ENCODE measurements at places on chromosomes 12 and 14.

DNA sequence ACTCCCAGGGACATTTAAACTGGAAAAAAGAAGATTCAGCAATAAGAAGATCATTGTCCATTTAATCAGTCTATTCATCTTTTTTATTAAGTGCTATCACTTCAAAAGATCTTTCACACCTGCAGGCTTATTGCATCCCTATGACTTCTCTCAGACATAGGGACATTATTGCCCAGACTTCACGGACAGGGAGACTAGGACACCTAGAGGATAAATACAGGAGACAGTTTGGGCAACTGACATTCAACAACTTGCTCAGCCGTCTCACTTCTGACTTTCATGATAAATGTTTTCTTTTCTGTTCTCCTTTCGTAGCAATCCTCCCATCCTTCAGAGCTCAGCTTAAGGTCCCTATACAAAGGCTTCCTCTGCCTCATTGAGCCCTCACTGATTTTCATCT lies 84.3 kb downstream of the TMEM30B start:
- H3K27me3 ChIP-seq = peaks cover 3% of the 10 kb centered on the region
- no peaks in the 10 kb centered on the region for H3K36me3 ChIP-seq
- no peaks in the 10 kb centered on the region for H3K4me1 ChIP-seq
- no peak overlapping the region for H3K4me3 ChIP-seq
- no peak overlapping the region for H3K27ac ChIP-seq

- no peaks in the 10 kb centered on the region for H3K4me1 ChIP-seq
- no peaks in the 10 kb centered on the region for H3K27me3 ChIP-seq
These were observed 17.8 kb downstream of the OTUB2 start for GRCh38 chr14:94043756-94044475.

DNA sequence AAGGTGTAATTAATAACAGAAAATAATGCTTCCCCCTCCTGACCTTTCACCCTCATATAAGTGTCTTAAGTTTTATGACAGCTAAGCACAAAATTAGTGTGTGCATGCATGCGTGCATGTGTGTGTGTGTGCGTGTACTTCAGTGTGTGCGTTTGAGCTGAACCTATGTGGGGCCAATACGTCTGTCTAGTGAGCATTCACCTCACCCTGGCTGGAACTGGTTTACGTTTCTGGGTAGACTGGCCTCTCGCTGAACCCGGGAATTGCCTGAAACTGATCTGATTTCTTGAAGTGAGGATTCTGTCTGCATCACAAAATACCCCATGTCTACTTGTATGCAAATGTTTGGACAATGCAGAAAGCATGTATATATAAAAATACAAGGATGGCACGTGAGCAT lies 68.2 kb upstream of the TBX3 start:
- no peaks in the 10 kb centered on the region for H3K36me3 ChIP-seq
- no peaks in the 10 kb centered on the region for H3K27me3 ChIP-seq
- no peak for DNase-seq
- H3K27ac ChIP-seq = no peak overlapping the region
- no peak overlapping the region for H3K4me3 ChIP-seq
- no peaks in the 10 kb centered on the region for H3K4me1 ChIP-seq

DNA sequence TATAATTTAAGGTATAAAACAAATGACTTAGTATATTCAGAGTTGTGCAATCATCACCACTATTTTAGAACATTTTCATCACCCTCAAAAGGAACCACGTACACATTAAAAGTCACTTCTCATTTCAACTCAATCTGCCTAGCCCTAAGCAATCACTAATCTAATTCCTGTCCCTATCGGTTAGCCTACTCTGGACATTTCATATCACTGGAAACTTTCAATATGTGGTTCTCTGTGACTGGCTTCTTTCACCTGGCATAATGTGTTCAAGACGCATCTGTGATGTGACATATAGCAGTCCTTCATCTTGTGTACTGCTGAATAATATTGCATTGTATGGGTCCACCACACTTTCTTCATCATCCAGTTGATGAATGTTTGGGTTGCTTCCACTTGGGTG lies 15.4 kb upstream of the PIWIL1 start:
- no peak overlapping the region for H3K4me3 ChIP-seq
- H3K4me1 ChIP-seq = no peaks in the 10 kb centered on the region
- H3K27ac ChIP-seq = no peak overlapping the region
- H3K36me3 ChIP-seq = no peaks in the 10 kb centered on the region

GRCh38 chr12:82690006-82690405 lies 3.3 kb downstream of the TMTC2 start:
- H3K4me3 ChIP-seq = no peak overlapping the region
- H3K27ac ChIP-seq = no peak overlapping the region
- no peak for DNase-seq
- no peaks in the 10 kb centered on the region for H3K27me3 ChIP-seq
- peaks cover 8% of the 10 kb centered on the region for H3K4me1 ChIP-seq

- H3K27ac ChIP-seq = no peak overlapping the region
- H3K4me1 ChIP-seq = no peaks in the 10 kb centered on the region
- H3K4me3 ChIP-seq = no peak overlapping the region
- H3K36me3 ChIP-seq = no peaks in the 10 kb centered on the region
- no peak for DNase-seq
These were observed 84.3 kb upstream of the MAP1LC3B2 start for GRCh38 chr12:116474899-116475298.

GRCh38 chr14:105702275-105702817 lies 176.0 kb downstream of the TMEM121 start:
- no peak overlapping the region for H3K27ac ChIP-seq
- no peak overlapping the region for H3K4me3 ChIP-seq
- no peaks in the 10 kb centered on the region for H3K4me1 ChIP-seq

DNA sequence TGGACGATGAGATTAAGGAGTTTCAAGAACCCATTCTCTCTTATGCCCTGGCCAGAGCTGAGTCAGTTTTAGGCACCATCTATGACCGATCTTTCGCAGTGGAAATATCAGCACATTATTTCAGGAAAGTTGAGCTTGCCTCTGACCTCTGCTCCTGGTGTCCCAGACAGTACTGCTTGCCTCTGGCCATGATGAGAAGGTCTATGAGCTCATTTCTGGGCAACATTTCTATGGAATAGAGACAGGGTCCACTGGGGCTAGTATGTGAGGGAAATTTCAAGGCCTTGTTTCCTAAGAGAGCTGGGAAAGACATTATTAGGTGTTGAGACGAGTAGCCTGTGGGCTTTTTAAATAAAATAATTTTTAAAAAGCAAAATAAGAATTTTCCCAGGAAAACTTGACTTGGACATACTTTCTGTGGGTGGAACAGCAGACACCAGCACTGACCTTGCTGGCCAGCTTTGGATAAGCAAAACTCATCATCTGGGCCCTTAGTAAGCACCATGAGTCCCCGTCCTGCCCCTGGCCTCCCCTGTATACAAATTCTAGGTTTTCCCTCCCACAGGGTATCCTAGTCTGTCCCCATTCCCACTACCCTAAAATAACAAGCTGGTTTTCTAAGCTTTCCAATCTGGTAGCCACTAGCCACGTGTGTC lies 43.4 kb downstream of the DIO2 start:
- H3K4me3 ChIP-seq = no peak overlapping the region
- no peak overlapping the region for H3K27ac ChIP-seq
- DNase-seq = no peak

DNA sequence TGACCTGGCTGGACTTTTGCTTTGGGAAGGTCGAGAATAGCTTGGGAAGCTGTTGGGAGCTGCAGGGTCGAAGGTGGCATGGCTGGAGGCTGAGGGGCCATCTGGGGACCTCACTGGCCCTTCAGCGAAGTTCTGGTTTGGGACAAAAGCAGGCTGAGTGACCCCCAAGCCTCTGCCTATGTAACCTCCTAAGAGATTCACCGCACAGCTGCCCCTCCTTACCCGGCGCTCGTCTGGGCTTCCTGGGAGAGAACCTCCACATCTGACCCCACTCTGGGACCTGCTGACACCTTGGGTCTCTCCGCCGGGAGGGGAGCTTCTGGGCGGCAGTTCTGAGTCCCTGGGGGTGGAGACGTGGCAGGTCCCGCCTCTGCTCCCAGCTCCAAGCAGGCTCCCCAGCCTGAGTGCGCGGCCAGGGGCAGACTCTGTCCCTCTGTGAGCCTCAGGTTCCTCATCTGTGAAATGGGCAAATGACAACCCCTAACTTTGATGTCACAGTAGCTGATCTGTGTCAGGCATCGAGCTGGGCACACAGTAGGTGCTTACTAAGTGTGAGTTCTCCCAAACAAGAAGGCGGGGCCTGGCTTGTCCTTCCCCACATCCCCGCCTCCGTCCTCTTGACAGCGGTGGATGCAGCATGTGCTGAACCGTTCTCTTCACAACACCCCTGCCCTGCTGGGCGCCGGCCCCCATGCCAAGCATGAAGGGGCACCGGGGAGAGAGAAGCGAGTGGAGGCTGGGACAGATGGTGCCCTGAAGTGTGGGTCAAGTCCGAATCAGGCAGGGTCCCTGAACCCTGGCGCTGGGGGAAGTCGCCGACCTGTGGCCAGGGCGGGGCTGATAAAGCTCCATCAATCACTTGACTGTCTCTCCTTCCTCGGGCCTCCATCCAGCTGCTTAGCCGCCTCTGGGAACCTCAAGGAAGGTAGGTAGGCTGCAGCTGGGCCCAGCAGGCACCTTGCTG lies 3.8 kb downstream of the EXOC3L4 start:
- no peak for DNase-seq
- no peak overlapping the region for H3K4me3 ChIP-seq
- H3K4me1 ChIP-seq = no peaks in the 10 kb centered on the region
- H3K27ac ChIP-seq = no peak overlapping the region

GRCh38 chr12:75428767-75429166 lies 37.9 kb downstream of the GLIPR1L2 start:
- H3K27me3 ChIP-seq = no peaks in the 10 kb centered on the region
- DNase-seq = no peak
- no peak overlapping the region for H3K27ac ChIP-seq
- no peaks in the 10 kb centered on the region for H3K36me3 ChIP-seq
- H3K4me1 ChIP-seq = no peaks in the 10 kb centered on the region

DNA sequence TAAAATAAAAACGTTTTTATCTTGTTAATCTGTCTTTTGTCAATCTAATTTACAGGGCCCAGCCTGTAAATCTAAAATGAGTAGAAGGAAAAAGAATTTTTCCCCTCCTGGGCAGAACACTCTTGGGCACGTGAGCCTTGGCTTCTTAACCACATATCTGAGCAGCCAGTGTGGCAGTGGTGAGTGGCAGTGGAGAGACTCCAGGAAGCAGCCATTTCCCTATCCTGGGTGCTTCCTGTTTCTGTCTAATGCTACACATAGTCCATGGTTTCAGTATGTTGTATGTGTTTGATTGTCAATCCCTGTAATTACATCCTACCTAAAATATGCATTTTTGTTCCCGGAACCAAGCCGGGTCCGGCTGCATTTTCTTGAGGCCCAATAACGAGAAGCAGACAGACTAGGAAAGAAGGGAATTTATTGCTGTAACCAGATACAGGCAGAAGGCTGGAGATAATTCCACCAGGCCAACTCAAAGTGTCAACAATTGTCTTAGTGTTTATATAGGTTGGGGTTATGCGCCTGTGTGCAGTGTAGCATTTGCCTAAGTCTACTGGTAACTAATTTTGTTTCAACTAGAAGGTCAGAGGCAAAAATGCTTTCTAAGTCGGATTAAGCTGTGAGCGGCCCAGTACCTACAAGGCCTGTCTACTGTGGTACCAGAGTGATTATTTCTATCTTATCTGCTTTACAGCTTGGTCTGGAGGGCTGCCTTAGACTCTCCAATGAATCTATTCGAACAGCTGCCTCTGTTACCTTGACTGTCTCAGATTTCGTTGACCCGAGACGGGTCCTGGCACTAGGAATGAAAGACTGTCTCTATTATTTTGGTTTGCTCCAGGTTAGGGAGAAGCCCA lies 82.4 kb upstream of the RESF1 start:
- no peaks in the 10 kb centered on the region for H3K27me3 ChIP-seq
- DNase-seq = no peak
- no peaks in the 10 kb centered on the region for H3K36me3 ChIP-seq
- no peak overlapping the region for H3K4me3 ChIP-seq
- H3K27ac ChIP-seq = no peak overlapping the region

DNA sequence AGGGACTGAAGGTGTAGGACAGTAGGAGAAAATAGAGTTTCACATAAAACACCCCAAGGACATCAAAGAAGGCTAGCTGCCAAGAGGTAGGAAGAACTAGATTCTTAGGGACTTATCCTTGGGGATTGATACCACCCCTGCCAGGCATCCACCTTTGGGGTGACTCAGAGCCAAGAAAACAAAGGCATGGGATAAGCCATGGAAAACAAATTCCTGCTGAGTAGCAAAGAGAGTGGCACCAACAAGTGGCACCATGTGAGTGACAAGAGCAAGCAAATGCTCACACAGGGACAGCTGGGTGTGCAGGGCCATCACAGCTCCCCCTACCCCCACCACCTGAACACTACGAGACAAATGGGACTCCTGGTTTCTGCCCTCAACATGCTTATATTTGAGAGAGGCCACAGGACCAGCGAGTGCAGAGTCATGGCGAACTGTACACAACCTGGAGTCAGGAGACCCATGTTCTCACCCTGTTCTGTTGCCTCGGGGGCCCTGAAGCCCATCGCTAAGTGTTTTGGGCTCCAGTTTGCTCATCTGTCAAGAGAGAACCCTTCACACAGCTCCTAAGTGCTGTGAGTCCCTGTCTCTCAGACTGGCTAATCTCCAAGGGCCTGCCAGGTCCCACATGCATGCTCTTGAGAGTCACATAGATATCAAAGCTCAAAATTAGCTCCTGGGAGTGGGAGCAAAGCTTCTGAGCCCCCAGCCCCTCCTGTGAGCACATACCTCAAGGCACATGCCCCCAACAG lies 91.9 kb downstream of the DPF3 start:
- no peak overlapping the region for H3K27ac ChIP-seq
- H3K36me3 ChIP-seq = no peaks in the 10 kb centered on the region
- no peak overlapping the region for H3K4me3 ChIP-seq
- no peak for DNase-seq
- H3K4me1 ChIP-seq = no peaks in the 10 kb centered on the region

Measured in CD8-positive, alpha-beta memory T cell (primary cell).